HTR-8/SVneo (cell line): ENCODE measurements at places on chromosomes 3 and 15.

DNA sequence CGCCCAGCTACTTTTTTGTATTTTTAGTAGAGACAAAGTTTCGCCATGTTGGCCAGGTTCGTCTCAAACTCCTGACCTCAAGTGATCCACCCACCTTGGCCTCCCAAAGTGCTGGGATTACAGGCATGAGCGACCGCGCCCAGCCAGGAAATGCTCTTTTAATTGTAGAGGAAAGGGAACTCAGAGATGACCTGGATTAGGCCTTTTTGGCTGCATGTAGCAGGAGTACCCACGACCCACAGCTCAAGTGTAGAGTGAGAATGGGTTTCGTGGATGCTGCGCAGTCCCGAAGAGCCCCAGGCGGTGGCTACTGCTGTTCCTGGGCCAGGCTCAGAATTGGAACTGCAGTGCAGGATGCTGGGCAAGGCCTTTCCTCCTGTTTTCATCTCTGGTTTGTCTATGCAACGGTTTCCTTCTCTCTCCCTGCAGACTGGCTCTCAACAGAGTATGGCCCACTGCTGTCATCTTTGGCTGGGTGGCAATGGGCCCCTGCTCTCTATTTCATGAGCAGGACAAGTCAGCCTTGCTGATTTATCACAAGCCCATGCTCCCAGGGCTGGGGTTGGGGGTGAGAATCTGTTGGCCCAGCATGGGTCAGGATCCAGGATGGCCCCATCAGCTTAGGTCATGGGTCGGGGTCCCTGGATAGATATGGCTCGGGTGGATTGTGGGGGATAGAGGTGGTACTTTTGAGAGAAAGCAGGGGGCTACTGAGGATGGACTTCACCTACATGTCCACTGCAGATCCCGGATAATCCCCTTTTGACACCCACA is 51.2 kb downstream of the GASK1A start:
- DNase-seq = no peak

DNA sequence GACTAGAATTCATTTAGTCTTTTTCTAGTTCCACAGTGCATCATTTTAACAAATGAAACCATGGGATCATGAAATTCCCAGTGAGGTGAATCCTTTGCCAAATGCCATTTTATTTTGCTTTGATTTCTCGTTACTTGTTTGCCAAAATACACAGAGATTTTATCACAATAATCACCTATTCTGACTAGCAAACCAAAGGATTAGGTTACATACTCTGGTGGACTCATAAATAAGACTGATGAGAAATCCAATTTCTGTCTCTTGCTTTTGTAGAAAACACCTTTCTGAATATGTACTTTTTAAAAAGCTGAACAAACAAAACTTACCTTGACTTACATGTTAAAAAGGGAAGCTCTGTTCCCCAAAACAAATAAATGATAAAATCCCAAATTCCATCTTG is 12.2 kb downstream of the ERC2 start:
- no peak for DNase-seq

- no peak for DNase-seq
Observed at GRCh38 chr15:89863918-89864317, 29.9 kb downstream of the AP3S2 start.

DNA sequence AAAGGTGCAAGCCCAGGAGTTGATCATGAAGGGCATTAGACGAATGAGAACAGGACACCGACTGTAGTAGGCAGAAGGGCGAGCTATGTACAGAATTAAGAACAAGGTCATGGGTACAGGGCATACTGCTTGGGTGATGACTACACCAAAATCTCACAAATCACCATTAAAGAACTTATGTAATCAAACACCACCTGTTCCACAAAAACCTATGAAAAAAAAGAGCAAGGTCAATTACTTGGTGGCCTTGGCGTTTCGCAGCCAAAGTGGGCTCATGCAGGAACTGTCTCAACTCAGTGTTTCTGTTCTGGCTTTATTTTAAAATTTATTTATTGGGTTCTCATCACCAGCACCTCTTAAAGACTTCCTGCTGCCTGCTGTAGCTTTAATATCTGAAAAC is 2.1 kb downstream of the KAT2B start:
- no peak for DNase-seq

GRCh38 chr3:14424711-14425580 is 22.5 kb downstream of the SLC6A6 start:
- DNase-seq = no peak

- DNase-seq = no peak
Observed at GRCh38 chr15:40744815-40745152, 10.3 kb downstream of the RMDN3 start.

- no peak for DNase-seq
Observed at GRCh38 chr3:37537914-37538691, 323.6 kb upstream of the CTDSPL start.

GRCh38 chr3:24485511-24485910 is 9.1 kb downstream of the THRB start:
- no peak for DNase-seq

- peak; percentile 37 for DNase-seq
Observed at GRCh38 chr3:64530434-64531049, 157.3 kb downstream of the ADAMTS9 start.

GRCh38 chr3:112463250-112463649 is 36.0 kb downstream of the BTLA start:
- DNase-seq = no peak

- no peak for DNase-seq
Observed at GRCh38 chr15:101608201-101608600, 44.0 kb downstream of the TM2D3 start.

DNA sequence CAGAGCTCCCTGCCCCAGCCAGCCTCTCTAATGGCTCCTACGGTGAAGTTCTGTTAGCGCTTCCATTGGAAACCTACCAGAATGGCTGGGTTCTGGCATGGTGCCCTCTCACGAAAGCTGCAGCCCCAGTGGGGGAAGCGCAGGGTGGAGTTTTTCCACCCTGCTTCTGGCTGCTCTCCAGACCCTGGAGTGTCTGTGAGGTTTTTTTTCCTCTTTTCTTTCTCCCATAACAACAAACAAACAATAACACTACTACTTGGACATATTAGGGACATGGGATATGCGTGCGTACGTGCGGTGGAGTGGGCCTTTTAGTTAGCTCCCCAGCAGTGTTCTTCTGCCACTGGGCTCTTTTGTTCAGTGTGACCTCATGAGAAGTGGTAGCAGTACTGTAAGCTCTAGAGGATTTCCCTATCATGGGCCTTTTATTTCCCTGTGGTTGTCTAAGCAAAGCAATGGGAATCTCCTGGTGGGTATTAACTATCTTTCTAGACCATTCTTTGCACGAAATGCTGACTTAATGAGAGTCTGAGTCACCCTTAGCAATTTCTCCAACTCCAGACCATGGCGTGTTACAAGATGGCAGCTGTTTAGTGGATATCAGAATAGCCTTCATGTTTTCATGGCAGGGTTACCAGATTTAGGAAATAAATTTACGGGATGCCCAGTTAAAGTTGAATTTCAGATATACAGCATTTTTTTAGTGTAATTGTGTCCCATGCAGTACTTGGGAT is 161.9 kb downstream of the FNDC3B start:
- DNase-seq = no peak

DNA sequence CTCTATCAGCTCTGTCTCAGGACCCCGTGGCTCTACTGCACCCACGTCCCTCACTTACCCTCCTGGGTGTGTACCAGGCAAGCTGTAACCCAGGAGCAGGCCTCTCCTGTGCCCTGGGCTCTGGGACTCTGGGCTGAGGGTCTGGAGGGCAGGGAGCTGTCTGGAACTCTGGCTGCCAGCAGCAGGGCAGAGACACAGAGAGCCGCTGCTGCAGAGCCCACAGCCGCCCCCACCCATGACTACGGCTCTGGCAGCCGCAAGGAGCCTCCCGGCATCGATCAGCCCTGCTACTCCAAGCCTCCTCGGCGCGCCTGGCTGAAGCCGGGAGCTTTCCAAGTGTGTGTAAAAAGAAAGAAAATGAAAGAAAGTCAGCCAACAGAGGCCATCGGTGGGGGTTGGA is 103.7 kb upstream of the ATP2B2 start:
- no peak for DNase-seq

GRCh38 chr3:160684368-160684740 is 7.4 kb downstream of the ARL14 start:
- no peak for DNase-seq

GRCh38 chr15:63783441-63783840 is 50.3 kb downstream of the HERC1 start:
- no peak for DNase-seq

DNA sequence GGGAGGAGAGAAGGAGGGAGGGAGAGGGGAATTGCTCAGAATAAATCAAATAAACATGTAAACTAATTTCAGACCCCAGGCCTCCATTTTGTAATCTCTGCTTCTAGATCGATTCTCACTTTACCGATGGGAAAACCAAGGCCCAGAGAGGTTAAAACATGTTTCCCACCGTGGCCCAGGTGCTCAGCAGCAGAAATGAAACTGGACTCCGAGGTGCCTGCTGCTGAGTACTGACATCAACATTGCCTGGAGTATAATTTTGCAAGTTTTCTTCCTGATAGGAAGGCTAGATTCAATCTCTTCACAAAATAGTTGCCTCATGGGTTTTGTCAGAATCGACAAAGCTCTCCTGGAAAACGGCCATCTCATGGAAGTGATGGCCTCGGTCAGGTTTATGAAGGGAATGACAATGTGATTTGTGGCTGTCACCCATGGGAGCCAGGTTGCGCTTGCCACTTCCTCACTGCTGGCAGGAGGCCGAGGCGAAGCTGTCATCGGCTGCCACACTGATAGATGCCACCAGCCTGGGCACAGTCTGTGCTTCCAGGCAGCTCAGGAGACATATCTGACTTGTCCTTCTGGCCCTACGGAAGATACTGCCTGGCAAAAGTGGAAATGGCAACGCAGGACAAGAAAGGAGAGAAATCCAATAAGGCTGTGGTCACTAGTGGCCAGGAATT is 133.1 kb upstream of the LRRN1 start:
- no peak for DNase-seq

DNA sequence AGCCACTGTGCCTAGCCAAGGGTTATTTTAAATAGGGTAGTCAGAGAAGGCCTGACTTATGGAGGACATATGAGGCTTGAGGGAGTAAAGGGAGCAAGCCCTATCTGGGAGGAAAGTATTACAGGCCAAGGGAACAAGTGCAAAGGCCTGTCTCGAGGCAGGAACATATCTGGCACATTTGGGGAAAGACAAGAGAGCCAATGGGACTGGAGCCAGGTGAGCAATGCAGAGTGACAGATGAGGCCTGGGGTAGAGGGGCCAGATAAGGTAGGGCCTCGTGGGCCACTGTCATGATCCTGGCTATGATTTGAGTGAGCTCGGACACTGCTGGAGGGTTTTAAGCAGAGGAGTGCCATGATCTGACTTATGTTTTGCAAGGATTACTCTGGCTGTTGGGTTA is 43.8 kb downstream of the DCP1A start:
- no peak for DNase-seq

- no peak for DNase-seq
Observed at GRCh38 chr3:120102232-120102631, 8.0 kb upstream of the GSK3B start.

GRCh38 chr3:188026191-188026968 is 127.6 kb upstream of the LPP start:
- DNase-seq = no peak

DNA sequence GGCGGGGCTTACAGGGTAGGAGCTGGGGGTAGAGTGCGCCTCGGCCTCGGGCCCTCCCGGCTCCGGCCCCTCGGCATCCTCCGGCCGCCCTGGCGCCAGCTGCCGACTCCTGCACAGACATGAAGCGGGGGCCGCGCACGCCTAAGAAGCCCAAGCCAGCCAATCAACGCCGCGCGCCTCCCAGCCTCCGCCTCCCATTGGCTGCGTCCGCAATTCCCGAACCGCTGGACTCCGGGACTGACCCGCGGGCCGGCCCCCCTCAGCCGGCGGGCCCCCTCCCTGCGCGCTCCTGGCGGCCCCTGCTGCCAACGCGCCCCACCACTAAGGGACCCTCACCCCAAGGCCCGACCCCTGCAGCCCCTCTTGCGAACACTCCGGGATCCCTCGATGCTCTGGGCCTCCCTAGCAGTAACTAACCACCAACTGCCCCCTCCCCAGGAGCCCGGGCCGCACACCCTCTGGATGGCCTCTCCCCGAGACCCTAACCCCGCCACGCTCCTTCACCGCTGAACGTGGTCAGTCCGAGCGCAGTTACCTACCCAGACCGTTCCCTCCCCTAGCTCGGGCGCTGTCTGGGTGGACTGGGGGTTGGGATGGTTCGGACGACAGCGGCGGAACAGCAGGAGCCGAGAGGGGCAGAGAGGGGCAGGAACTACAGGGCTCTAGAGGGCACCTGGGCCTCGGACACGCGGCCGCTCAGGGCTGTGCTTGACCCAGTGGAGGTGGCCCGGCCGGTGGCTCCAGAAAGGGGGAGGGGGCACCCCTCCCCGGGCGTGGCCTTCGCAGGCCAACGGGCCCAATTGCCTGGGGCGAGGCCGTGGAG is 5.0 kb downstream of the GATA2 start:
- peak; percentile 93 for DNase-seq

DNA sequence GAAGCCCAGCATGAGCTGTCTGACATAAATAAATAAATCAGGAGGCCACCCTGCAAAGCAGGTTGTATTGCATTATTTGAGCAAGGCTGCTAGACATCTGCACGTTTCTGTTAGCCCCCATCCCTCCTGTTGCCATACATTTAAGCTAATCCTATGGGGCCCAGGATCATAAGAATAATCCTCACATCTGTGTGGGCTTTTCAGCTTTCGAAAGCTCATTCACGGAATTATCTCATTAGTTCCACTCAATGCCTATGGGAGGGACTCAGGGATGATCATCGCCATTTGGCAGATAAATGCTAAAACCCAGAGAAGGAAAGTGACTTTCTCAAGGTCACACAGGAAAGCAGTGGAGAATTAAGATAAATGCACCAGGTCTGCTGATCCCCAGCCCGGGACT is 123.4 kb downstream of the TLE3 start:
- DNase-seq = no peak

DNA sequence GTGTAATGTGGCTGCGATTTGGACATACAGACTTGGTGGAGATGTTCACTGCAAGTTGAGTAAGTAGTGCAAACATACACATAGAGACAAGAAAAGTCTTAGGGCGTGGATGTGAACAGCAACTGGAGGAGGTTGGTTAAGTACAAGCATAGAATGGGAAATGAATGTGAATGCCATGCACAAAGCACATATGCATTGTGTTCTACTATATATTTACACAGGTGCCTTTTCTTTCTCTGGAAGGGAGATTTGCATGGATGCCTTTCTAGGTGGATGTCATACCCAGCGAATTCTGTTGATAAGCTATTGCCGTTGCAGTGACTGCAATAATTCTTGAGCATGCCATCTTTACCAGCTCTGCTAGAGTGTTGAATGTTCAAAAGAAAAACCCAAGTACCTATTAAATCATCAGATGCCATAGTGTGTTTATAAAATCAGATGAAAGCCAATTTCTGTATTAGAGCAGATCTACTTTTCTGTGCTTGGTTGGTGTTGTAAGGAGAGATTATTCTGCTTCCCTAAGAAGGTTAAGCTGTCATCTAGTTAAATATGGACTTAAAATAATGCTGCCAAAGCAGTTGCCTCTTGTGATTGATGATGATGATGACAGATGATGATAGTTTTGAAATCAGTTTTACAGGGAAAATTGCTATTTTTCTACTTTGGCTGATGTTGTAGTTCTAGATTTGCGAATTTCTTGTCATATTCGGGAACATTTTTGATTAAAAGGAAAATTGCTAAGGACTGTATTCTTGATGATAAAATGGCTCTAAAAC is 148.4 kb downstream of the CNTN4 start:
- DNase-seq = no peak

- DNase-seq = no peak
Observed at GRCh38 chr3:114660124-114660523, 366.3 kb downstream of the TIGIT start.
